NCI-H446 (cell line): ENCODE measurements at places on chromosomes 16 and 17.

DNA sequence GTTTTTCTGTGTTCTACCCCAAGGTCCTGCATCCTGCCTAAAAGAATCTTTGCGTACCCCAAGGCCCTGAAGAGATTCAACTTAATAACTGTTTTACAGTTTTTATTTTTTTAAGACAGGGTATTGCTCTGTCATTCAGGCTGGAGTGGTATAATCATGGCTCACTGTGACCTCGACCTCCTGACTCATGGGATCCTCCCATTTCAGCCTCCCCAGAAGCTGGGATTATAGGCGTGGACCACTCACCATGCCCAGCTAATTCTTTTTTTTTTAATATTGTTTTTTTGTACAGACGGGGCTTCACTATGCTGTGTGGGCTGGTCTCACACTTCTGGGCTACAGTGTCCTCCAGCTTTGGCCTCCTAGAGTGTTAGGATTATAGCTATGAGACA is 9.3 kb upstream of the FAAP100 start:
- DNase-seq, result no peak

GRCh38 chr17:81650951-81651350 is 5.4 kb downstream of the PDE6G start:
- DNase-seq, result no peak

- no peak for DNase-seq
These were observed 808 bp upstream of the ALOX15 start for GRCh38 chr17:4642286-4642685.

DNA sequence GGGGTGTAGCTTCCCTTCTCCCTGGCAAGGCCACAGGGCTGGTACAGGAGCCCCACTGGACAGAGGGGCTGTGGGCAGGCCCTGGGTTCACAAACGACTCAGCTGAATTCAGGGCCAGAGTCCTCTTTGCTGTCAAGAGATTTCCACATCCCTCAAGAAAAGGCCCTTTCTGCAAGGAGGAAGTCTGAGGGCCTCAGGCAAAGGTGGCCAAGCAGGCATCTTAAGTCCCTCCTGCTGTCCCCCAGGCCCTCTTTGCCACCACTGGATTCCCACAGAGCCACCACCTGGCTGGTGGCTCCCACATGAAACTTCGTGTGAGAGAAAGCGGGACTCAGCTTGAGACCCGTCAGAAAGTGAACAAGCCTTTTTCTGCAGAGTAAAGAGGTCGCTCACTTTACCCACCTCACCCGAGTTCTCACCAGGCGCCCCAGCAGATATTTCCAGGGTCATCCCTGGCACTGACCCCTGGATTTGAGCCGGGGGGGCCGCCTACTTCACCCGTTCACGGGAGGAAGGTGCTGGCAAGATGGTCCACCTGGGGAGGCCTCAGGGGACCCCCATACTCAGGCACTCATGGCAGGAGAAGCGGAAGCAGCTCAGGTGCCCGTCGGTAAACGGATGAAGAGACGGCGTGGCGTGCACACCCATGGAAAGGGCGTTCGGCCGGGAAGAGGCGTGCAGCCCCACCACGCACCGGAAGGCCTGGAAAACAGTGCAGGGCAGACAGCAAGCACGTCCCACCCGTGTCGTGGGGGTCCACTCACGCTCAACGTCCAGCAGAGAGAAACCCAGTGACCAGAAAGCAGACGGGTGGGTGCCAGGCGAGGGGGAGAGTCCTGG is 3.6 kb downstream of the RNF166 start:
- no peak for DNase-seq

DNA sequence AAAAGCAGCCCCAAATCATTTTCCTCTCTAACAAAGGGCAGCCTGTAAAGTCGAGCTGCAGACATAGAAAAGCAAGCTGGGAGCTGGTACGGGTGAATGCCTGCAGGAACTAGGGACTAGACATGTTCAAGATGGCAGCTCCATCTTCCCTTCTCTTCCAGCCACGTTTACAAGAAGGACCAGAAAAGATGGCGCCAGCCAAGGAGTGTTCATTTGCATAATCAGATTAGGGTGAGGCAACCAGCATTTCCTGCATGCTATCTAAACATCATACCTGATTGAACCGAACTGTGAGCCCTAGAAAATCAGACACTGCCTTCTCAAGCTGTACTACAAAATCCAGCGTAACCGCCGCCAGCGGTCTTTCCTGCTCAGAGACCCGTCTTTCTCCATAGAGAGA is 896.8 kb downstream of the CDH11 start:
- DNase-seq, result no peak

DNA sequence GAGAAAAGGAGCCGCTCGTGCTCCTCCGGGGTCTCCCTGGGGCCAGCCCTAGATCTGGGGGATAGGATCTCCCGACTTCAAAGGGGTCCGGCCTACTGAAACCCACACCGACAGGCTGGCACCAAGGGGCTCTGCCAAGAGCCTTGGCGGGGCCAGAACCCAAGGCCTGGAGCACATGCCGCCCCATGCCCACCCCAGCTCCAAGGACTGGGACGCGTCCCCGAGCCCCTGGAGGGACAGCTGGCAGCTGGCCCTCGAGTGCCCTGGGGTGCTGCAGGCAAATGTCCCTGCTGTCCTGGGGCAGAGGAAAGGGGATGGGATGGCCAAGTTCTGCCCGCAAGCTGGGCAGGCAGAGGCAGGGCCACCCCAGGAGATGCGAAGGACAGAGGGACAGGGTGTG is 31.8 kb upstream of the ZFPM1 start:
- DNase-seq, result no peak

DNA sequence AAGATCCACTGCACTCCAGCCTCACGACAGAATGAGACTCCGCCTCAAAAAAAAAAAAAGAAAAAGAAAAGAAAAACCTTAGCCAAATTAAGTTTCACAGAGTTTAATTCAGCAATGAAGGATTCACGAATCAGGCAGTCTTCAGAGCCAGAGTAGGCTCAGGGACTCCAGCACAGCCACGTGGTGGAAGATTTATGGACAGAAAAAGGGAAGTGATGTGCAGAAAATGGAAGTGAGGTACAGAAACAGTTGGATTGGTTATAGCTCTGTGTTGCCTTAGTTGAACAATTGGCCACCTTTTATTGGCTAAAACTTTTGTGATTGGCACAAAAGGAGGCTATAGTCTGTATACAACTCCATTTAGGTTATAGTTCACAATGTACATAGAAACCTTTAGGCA is 256.6 kb downstream of the HS3ST3B1 start:
- DNase-seq, result no peak

- DNase-seq, result no peak
These were observed 46.9 kb upstream of the CBFA2T3 start for GRCh38 chr16:89023621-89024511.

- no peak for DNase-seq
These were observed 19.9 kb downstream of the PLEKHG4 start for GRCh38 chr16:67299269-67299668.

GRCh38 chr17:61431594-61432311 is 20.5 kb upstream of the TBX4 start:
- DNase-seq, result no peak

- DNase-seq, result no peak
These were observed 21.9 kb upstream of the BCAR1 start for GRCh38 chr16:75273054-75273925.

GRCh38 chr17:34974179-34974578 is 6.1 kb upstream of the LIG3 start:
- DNase-seq, result no peak

GRCh38 chr16:47449788-47450187 is 11.1 kb downstream of the ITFG1 start:
- DNase-seq, result no peak

DNA sequence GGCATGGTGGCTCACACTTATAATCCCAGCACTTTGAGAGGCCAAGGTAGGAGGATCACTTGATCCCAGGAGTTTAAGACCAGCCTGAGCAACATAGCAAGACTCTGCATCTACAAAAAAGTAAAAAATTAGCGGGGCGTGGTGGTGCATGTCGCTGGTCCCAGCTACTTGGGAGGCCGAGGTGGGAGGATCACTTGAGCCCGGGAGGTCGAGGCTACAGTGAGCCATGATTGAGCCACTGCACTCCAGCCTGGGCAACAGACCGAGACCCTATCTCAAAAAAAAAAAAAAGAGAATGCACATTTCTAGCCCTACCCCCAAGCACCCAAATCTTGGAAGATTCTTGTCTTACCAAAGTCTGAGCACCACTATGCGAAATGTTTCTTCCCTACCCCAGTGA is 15.6 kb upstream of the RHOT1 start:
- no peak for DNase-seq

GRCh38 chr17:35797370-35797769 is 1.9 kb upstream of the MMP28 start:
- DNase-seq, result no peak

GRCh38 chr17:37318931-37319594 is 56.7 kb upstream of the C17orf78 start:
- no peak for DNase-seq
